ENCODE measurements at places on chromosomes 13 and 19.

- peak; percentile 67 for DNase-seq
These were observed 26.4 kb downstream of the DNM2 start for GRCh38 chr19:10744253-10744798.

GRCh38 chr19:10262771-10263170 is 8.1 kb upstream of the ICAM1 start:
- no peak for DNase-seq

GRCh38 chr13:51894239-51894638 is 32.5 kb downstream of the CCDC70 start:
- DNase-seq: no peak

- no peak for DNase-seq
These were observed 909.8 kb downstream of the EFNB2 start for GRCh38 chr13:105625691-105626090.

DNA sequence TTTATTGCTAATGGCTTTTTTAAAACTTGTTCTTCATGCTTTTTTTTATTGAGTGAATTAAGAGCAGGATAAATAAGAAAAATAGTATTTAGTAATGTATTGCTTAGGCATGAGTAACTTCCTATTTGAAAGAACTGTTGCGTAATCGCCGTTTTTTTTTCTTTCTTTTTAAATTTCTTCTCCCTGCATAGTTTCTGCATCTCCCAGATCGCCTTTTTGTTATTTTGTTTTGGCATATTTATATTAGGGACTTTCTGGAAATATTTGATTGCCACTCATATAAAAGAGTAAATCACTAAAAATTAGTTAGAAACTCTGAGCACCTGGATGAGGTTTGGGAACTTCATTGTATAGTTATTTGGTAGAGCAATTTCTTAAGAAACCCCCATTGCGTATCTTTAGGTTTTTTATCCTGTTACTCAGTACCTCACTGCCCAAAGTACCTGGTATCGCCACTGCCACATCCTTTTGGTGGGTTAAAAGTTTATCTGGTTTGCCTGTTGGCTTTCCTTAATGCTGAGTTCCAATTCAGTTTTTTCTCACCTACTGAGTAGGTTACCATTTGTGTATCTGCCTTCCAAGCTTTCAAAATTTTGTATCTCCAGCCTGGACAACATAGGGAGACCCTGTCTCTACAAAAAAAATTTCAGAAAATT is 36.2 kb upstream of the LPAR6 start:
- DNase-seq: no peak

- no peak for DNase-seq
These were observed 22.8 kb downstream of the CAPN12 start for GRCh38 chr19:38721496-38721895.

DNA sequence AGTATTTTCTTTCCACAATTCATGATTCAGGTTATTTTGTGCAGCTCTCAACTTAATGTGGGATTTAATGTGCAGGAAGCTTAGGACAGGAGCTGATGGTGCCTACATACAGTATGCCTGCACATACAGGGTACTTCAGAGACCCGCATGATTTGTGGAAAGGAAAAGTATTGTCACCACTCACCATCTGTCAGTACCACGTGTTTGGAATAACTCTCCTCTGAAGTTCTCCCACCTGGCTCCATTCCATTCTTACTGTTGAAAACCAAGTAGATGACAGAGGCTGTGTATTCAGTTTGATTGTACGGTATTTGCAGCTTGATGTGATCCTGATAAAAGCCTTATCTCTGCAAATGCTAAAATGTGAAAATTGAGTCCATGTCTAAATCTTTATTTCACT is 85.7 kb downstream of the ZAR1L start:
- no peak for DNase-seq

GRCh38 chr19:42252365-42253244 is 2.3 kb downstream of the ERF start:
- peak; percentile 84 for DNase-seq

- peak; percentile 56 for DNase-seq
These were observed 44.5 kb downstream of the ACTN4 start for GRCh38 chr19:38691938-38692457.

DNA sequence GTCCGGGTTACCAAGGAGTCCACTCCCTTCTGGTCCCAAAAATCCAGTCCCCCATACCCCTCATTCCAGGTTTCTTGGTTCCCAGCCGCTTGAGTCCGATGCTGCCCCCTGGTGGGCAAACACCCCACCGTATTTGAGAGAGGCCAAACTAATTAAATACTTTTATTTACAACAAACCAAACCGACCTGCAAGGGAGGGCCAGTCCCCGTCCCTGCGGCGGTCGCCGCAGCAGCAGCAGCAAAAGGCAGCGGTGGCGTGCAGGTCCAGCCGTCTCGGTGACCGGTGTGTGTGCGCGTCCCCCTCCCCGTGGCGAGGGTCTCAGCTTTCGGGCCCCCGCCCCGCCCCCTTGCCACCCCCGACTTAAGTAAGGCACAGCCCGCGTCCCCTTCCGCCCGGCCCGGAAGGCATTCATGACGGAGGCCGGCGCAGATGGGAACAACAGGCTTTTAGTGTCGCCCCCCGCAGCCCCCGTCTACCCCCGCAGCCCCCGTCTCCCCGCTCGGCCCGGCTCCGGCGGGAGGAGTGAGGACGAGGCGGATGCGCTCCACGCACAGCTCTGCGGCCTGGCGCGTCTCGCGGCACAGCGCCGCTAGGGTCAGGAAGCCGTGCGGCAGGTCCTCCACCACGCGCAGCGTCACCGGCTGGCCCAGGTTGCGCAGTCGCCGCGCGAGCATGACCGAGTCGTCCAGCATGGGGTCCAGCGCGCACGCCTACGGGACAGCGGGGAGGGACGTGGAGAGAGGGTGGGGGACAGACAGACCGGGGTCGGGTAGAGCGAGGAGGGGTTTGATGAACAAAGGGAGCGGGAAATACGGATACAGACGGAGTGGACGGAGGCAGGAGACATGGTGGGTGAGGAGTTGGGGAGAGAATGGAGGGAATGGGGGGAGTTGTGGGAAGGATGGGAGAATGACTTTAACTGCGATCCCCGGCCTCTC is 11.5 kb upstream of the CNFN start:
- peak; percentile 94 for DNase-seq
